ENCODE measurements at places on chromosomes 1 and 21.

DNA sequence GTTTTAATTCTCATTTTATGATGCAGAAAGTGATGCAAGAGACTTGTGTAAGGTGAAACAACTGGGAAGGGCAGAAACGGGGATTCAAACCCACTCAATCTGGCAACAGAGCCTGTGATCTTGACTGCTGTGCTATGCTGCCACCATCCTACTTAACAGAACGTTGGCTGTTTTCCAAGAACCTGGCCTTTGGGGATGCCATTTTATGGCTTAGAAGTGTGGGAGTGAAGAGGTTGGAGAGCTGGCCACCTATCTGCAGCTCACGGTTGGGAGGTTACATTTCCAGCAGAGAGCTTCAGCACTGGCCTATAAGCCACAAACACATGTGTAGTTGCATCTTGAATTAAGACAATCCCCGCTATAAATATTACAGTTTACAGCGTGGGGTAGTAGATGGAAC, 235.3 kb downstream of the PRDM2 start:
- no peak for DNase-seq

DNA sequence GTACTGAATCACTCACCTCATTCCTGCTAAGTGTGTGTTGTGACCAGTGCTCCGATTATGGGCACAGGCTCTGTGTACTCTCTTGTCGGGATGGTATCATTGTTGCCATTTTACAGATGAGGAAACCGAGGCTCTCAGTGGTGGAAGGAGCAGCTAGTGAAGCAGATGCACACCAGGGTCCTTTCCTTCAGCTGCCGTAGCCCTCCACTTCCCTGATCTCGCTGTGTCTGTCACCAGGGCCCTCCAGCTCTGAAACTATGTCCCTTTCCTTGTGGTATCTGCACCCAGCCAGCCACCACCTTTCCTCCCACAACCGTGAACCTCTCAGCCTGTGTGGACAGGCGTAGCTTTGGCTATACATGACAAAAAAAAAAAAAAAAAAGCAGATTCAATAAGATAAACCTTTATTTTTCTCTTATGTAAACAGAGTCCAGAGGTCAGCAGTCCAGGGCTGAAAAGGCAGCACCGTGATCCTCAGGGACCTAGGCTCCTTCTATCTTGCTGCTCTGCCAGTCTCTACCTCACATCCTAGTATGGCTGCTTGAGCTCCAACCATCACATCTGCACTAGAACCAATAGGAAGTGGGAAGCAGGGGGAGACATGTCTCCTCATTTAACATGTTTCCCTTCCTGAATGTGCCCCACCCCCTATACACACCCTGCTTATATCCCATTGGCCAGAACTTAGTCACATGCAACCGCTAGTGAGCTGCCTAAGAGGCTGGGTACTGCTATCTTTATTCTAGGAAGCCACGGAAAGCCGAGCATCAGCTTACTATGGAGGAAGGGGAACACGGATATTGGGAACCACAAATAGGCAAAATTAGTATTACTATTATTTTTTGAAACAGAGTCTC, 44.3 kb downstream of the TMEM51 start:
- no peak for DNase-seq

- no peak for DNase-seq
These were observed 1326.5 kb upstream of the B3GALT2 start for GRCh38 chr1:194512957-194513356.

DNA sequence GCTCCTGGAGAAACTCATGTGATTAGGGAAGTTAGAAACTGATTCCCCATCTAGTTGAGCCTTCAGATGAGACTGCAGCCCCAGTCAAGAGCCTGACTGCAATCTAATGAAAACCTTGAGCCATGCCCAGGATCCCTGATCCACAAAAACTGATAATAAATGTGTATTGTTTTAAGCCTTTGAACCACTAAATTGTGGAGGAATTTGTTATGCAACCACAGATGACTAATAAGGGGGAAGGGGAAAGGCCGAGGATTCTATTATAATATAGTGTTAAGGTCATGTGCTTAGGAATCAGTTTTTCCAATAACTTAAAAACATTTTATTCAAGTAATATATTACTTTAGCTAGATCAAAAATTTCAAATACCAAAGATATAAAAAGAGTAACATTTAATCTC, 52.8 kb upstream of the USP25 start:
- DNase-seq: no peak

- peak; percentile 63 for DNase-seq
These were observed at the start of gene DEPDC1 for GRCh38 chr1:68496680-68497357. Gene DEPDC1 (minus strand): TSS chr1:68497082. CDS start chr1:68496999, 83 bp downstream.

Data from cortex of kidney (tissue), 1 donor.